Activated naive CD4-positive, alpha-beta T cell (primary cell): ENCODE measurements at places on chromosomes 4 and X.

- no peak for DNase-seq
These were observed 194.7 kb downstream of the STIM2 start for GRCh38 chr4:27055221-27055760.

GRCh38 chr4:9769321-9769720 is 12.1 kb upstream of the DRD5 start:
- no peak for DNase-seq

DNA sequence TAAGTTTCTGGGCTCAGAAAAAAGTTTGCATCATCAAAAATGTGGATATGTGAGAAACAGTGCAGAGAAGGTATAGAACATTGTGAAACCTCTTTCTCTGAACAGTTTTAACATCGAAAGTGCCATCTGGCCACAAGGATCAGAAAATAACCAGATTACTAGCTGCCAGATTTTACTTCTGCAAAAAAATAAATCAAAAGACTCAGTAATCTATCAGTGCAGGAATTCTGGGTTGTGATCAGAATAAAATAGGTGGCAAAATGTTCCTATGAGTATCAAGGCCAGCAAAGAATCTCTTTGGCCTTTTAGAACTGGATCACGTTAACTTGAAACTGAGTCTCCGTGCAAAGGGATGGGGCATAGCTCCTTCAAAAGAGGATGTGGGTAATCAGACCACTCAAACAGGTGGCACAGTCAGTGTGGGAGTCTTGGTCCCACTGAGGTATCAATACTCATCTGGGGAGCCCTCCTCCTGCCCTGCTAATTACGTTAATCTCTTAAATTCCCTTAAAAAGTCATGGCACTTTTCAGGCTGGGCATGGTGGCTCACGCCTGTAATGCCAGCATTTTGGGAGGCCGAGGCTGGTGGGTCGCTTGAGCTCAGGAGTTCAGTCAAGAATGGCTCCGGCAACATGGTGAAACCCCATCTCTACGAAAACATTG is 26.7 kb upstream of the RBM47 start:
- no peak for DNase-seq

DNA sequence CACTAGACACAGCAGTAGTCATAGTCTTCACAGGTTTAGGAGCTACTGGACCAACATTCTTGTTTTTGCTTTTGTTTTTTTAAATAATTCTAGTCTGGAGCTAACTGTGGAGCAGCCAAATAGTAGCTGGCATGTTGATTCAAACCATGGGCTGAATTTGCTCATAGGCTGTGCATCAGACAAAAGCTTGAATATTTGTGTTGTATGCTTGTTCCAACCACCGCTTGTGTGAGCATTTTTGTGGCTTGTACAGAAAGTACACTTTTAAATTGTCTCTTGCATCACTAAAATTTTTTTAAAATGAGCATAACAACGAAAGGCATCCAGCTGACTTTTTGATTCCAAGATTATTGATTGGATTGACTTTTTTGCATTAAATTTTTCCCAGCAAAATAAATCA is 39.6 kb downstream of the CCNI start:
- no peak for DNase-seq

- peak; percentile 21 for DNase-seq
These were observed 689 bp downstream of the METAP1 start for GRCh38 chr4:98996056-98996764.

GRCh38 chr4:140717313-140717712 is 38.9 kb downstream of the TBC1D9 start:
- no peak for DNase-seq

GRCh38 chr4:74097116-74097515 is 1.9 kb downstream of the CXCL2 start:
- no peak for DNase-seq

- DNase-seq, result no peak
These were observed 170.9 kb downstream of the IL15 start for GRCh38 chr4:141807103-141807891.

DNA sequence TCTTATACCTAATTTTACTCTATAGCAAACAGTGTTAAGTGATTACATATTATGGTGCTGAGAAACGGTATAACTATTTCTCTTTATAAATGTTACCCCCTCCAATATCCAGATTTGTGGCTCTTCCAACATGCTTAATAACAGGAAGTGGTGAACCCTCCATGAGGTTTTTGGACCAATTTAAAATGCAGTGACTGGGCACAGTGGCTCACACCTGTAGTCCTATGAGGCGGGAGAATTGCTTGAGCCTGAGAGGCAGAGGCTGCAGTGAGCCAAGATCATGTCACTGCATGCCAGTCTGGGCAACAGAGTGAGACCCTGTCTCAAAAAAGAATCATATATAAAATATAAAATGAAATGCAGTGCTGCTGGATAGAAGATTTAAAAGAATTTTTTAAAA is 137.3 kb downstream of the MGST2 start:
- DNase-seq, result no peak

DNA sequence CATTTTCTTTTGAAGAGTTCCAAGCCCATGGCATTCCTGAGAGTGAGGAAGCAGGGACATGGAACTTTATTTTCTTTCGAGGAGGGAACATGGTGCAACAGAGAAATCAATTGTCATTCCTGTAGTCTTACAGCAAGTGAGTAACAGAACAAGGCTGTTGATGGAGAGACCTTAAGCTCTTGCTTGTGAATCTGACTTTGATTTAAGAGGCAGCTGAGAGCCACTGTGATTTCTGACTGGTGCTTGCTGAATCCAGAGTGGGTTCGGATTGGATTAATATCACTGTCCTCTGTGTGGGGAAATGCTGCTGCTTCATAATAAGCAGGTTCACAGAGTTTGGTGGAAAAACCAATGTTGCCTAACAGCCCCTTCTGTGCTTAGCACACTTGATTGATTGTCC is 4.7 kb upstream of the ATP1B4 start:
- DNase-seq, result no peak

DNA sequence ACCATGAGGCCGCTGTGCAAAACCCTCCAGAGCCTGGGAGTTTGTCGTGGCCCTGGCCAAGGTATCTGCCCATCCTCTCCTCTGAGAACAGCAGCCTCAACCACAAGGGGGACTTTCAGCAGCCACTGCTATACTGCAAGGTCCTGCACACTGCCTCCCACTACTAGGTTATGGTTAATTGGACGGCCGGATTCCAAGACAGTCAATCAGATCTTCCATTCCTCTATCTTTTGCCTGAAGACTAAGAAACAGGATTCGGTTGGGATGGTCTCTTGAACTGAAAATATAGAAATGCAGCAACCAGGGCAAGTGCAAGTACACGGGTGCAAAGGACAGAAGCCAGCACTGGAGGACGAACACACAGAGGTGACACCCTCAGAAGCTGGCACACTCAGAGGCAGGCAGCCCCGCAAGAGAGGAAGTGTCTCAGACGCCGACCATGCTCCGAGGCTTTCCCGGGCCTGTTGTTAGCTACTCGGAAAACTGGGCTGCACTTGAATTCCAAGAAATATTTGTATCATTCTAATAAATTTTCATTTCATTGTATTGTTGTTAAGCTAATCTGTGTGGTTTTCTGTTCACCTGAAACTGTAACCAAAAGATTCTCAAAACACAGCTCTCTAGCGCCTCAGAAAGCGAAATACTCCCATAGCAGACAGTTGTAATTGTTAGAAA is 63.3 kb downstream of the AFAP1 start:
- DNase-seq, result no peak

DNA sequence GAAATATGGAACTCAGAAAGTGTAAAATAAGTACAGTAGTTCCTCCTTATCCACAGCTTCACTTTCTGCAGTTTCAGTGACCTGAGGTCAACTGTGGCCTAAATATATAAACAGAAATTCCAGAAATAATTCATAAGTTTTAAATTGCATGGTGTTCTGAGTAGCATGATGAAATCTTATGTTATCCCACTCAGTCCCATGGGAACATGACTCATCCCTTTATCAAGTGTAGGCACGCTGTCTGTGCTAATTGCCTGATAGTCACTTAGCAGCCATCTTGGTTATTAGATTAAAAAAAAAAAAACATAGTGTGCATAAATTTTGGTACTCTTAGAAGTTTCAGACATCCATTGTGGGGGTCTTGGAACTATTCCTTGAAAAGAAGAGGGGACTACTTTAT is 983.4 kb upstream of the ADGRL3 start:
- no peak for DNase-seq

DNA sequence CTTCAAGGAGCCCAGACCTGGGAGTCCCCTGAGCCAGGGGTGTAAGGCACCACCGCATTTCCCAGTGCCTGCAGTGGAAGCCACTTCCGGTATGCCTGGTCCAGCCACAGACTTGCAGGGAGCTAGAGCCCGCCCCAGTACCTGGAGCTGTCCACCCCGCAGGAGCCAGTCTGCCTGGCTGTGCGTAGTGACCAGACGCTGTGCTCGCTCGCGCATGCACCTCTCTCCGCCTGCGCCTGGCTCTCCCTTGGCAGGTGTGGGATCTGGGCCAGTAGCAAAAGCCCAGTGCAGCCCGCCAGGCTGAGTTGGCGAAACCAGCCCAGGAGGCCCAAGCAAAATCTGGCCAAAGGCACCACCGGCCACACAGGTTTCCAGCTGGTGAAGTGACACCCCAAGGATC is 973.7 kb upstream of the AGA start:
- no peak for DNase-seq

DNA sequence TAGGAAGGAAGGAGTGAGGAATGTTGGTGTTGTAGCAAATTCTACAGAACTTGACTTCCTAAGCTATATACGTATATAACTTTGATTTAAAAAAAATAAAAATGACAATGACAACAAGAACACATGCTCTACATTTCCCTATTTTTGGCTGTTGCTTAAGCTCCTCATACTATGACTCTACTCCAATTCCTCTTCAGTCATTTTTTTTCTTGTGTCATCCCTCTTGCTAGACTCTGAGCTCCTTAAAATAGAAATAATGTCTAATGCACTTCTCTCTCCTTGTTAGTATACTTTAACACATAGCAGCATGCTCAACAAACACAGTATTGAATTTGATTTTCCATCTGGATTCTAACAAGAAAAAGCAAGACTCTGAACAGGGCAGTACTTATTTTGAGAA is 144.0 kb downstream of the HDX start:
- no peak for DNase-seq
